ENCODE measurements at places on chromosomes 7 and 10.

GRCh38 chr7:100074841-100075240, 6.7 kb downstream of the ZNF3 start:
- DNase-seq: no peak

- no peak for DNase-seq
Observed at GRCh38 chr10:89032141-89032891, 41.7 kb downstream of the FAS start.

DNA sequence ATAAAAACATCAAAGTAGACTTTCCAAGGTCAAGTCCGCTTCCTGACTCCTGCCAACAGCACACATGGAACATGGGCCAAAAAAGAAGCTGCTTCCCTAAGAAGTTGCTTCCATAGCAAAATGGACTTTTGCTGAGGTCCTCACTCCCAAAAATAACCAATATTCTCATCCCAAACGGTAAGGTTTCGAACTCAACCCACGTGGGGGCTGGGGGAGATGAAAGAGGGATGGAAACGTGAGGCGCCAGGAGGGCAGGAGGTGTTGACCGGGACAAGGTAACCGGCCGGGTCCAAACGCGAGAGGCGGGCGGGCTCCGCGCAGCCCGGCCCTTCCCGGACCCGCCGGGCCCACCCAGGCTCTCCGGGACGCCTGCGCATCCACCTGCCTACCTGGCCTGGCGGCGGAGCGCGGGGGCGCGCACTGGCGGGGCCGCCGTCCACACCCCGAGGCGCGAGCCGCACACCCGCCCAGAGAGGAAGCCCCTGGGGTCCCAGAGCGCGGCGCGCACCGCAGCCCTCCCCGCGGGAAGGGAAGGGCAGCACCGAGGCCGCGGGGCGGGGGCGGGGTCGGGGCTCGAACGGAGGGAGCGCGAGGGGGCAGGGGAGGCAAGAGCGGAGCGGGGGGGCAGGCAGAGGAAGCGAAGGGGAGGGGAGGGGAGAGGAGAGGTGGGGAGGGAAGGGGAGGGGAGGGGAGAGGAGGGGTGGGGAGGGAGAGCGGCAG, 742 bp downstream of the LMBR1 start:
- no peak for DNase-seq

- DNase-seq: no peak
Observed at GRCh38 chr10:10677479-10677878, 340.2 kb upstream of the CELF2 start.

DNA sequence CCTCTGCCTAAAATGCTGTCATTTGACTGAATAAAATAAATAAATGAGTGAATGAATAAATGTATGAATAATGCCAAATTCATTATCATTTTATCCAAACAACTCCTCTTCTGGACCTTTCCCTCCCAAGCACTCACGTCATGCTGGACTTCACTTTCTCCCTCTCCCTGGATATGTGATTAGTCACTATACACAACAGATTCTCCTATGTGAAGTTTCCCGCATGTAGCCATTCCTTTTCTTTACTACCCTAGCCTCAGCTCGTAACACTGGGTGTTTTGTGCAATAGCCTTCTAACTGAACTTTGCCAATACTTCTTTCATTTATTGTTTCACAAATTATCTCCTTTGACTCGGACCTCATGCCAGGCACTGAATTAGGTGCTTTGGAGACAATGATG, 87.6 kb upstream of the IL6 start:
- DNase-seq: no peak

DNA sequence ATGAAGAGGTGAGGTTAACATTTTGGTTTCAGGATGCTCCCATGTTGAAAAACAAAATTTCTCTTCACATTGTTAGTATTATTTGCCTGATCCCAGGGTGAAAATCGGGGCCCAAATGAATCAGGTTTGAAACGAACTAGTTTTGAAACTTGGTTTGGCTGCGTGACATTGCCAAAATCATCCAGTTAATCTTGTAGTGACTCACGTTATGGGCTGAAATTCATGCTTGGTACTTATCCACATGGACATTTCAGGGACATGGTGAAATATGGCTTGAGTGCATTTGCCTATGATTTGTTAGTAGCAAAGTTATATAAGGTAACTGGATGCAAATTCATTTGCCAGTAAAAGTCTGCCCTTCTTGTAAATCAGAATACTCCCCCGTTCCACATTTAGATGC, 97.3 kb downstream of the CFAP58 start:
- DNase-seq: no peak

DNA sequence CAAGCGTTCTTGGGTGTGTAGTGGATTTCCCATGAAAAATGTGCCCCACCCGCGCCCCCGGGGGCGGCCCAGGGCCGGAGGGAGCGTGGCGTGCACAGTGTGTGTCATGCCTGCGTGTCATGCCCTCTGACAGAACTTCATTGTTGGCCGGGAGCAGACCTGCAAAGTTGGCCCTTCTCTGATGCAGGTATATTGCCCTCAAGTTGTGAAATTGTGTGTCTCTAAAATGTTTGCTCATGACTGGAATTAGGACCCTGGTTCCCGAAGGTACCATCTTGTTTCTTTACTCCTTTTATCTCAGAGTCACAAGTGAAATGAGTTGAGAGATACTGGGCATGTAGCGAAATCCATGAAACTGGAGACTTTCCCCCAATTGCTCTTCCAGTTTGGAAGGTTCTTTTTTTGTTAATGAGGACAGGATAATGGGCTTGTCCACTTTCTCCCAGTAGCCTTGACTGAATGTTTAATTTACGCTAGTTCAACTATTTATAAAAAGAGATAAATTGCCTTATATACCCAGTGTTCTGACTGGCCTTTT, 26.2 kb downstream of the ADK start:
- DNase-seq: no peak

DNA sequence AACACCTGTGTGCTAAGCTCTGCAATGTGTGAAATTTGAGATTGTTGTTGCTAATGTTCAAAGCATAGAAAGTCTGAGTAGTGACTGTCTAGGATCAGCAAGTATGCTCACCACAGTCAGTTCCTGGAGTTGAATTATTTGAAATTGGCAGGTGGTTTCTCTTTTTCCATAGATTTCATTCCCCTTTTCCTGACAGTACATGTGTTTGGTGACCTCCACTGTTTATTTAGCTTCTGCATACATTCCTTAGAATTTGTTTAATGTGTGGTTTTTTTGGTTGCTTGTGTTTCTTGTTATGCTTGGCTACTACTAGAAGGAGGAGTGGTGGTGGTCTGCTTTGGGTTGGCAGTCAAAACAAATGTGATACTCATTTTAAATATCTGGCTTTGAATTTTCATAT, 52.3 kb downstream of the FOXP2 start:
- DNase-seq: no peak

- no peak for DNase-seq
Observed at GRCh38 chr10:103013416-103013815, 95.3 kb downstream of the CNNM2 start.

GRCh38 chr7:149261316-149261828, 624 bp upstream of the ZNF783 start:
- no peak for DNase-seq

DNA sequence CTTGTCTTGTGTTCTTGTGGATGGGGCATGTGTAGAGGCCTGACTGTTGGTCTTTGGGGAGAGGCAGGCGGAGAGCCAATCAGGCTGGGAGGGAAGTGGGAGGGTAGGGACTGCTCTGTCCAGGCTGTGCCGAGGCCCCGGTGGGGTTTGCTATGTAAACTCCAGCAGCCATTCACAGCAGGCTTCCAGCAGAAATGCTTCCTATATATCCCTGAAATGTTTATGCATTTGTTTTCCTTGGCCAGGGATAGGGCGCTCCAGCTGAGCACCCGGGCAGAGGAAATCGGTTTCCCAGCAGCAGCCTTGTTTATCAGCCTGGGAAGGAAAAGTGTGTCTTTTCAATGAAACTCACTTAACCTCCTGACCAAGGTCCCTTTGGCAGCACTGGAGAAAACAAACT, 18.3 kb upstream of the AQP1 start:
- no peak for DNase-seq

DNA sequence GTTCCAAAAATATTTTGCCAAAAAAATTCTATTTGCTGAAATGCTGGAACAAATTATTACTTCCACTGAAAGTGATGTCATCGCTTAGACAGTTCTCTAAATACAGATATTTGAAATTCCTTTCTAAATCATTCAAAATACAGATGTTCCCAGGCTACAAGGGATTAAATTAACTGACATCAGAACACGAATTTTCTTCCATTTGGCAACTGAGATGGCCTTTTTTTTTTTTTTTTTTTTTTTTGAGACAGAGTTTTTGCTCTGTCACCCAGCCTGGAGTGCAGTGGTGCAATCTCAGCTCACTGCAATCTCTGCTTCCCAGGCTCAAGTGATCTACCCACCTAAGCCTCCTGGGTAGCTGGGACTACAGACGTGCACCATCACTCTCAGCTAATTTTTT, 57.0 kb downstream of the P4HA1 start:
- no peak for DNase-seq

GRCh38 chr7:12569673-12570072, 847 bp upstream of the SCIN start:
- DNase-seq: no peak

GRCh38 chr7:17681965-17682364, 258.3 kb downstream of the SNX13 start:
- DNase-seq: no peak

- DNase-seq: no peak
Observed at GRCh38 chr7:44473295-44473694, 17.2 kb downstream of the NUDCD3 start.

DNA sequence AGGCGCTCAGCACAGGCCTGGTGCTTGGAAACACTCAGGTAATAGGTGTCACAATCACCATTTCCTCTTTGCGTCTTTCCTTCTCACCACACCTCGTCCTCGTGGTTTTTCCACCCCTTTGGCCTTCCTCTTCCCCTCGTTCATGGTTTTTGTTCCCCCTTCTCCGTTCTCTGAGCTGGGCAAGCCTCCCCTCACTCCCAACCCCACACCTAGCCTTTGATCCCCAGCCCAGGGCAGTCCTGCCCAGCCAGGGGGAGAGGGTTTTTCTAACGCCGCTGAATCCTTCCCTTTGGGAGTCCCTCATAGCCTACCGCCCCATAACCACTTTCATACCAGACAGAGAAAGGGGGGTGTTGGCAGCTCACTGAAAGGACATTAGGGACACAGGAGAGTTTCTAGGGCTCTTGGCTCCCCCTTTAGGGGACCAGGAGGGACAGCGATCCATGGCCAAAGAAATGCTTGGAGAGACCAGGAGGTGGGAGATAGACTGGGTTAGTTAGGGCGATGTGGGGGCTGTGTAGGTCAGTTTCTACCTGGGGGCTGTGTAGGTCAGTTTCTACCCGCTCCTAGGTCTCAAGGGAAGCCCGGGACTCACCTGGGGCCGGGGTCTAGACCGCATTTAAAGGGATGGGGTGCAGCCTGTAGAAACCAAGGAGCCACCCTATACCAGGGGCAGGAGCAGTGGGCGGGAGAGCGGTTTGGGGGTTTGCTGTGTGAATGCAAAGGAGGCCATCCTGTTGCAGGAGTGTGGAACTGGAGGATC, 1.4 kb downstream of the EPHB4 start:
- DNase-seq: no peak

GRCh38 chr7:127890726-127891125, 140.5 kb downstream of the LRRC4 start:
- DNase-seq: no peak

- no peak for DNase-seq
Observed at GRCh38 chr7:78062214-78062613, 263.6 kb downstream of the PHTF2 start.

DNA sequence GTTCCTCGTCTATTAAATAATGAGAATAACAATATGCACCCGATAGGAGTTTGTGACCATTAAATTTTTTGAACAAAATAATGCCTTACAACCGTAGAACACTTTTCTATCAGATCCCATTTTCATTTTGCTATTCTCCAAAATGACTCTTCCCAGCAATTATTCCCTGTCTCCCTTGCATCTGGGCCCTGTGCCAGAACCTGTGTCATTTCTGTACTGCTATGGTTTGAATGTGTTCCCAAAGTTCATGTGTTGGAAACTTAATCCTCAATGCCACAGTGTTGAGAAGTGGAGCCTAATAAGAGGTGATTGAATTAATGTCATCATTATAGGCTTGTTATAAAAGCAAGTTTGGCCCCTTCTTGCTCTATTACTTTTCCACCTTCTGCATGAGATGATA, 33.2 kb upstream of the SMNDC1 start:
- DNase-seq: no peak

- DNase-seq: no peak
Observed at GRCh38 chr10:99700649-99701048, 31.3 kb downstream of the COX15 start.

- DNase-seq: no peak
Observed at GRCh38 chr10:65555192-65555591, 1370.6 kb upstream of the LRRTM3 start.

GRCh38 chr7:82443547-82444219, at the start of gene CACNA2D1:
CACNA2D1 (minus strand) TSS chr7:82443777.
- DNase-seq: peak; percentile 51

GRCh38 chr10:119933179-119933578, 40.6 kb downstream of the SEC23IP start:
- DNase-seq: peak; percentile 35

DNA sequence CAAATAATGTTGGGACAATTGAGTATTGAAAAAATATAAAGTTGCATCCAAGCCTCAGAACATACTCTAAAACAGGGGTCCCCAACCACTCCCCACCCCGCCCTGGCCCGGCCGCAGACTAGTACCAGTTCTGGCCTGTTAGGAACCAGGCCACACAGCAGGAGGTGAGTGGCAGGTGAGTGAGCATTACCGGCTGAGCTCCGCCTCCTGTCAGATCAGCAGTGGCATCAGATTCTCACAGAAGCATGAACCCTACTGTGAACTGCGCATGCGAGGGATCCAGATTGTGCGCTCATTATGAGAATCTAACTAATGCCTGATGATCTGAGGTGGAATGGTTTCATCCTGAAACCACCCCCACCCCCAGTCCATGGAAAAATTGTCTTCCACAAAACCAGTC, 19.4 kb downstream of the HIPK2 start:
- DNase-seq: no peak
